ENCODE measurements at places on chromosomes 1 and 21. TPM values are rescaled to one million over a fixed set of nuclear protein-coding genes. Genes with fewer than 3 reads are reported as not detected.

GRCh38 chr1:203778146-203778545 lies 13.2 kb downstream of the LAX1 start:
- no peak for ATAC-seq

GRCh38 chr1:54425152-54425584 lies 19.0 kb upstream of the SSBP3 start:
- no peak for ATAC-seq

DNA sequence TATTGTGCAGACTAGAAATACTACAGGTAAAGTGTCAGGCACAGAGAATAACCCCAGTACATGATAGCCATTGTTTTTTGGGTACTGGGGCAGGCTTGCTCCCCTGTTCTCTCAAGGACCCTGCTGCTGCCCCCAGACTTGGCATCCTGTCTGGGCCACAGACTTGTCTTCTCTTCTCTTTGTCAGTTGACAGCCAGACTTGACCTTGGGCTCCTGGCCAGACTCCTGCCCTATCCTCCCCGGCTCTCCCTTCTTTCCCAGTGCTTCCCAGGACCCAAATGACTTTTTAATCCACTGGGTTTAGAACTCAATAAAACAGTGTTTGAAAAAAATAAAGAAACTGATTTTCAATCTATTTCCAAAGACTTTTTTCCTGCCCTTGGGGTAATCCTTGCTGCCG lies 43.2 kb downstream of the ZSCAN20 start:
- no peak for ATAC-seq

- ATAC-seq: no peak
Measured at GRCh38 chr1:67747671-67748546, 62.9 kb downstream of the GADD45A start.

DNA sequence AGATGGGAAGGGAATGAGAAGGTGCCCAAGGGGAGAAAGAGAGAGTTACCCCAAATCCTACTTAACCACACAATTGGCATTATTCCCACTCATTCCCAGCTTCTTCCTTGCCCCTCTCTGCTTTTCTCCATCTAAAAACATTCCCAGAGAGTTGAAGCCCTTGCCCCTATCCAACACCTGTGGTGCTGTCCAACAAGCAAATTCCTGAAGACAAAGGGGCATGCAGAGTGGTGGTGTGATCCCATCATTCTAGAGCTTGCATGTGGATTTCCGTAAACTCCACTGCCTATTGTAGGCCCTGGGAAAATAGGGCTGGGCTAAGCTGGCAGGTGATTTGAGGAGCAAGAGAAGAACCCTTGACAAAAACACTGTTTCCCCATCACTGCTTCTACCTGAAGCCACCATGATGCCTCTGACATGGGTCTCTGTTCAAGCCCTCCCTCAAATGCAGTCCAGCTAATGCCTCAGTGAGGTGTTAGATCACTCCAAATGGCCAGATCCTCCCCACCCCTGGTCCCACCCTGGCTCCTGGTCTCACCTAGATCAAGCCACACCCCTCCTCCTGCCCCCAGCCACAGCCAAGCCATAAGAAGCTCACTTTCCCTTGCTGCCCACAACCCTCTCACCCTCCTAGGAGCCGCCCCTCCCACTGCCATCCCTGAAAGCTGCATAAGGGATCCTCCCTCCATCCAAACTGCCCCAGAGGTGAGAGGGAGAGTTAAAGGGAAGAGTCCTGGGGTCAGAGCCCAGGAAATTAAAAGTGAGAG lies 29.5 kb downstream of the SYT2 start:
- no peak for ATAC-seq

DNA sequence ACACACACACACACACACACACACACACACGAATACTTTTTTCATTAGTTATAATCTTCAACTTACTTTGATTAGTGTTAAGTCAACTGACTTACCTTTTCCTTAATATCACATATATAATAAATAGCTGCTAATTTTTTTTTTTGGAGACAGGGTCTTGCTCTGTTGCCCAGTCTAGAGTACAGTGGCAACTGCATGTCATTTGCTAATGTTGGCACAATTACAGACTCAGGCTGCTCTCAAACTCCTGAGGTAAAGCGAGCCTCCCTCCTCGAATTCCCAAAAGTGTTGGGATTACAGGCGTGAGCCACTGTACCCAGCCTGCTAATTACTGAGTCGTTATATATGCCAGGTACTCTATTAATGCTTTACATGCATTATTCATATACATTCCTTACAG lies 20.8 kb upstream of the TAL1 start:
- ATAC-seq: no peak

CCDC30 gene
- 0.56 TPM for total RNA-seq

GJC2 gene
- 0.44 TPM for total RNA-seq
